NT2/D1 (cell line): ENCODE measurements at places on chromosomes 3 and 15.

DNA sequence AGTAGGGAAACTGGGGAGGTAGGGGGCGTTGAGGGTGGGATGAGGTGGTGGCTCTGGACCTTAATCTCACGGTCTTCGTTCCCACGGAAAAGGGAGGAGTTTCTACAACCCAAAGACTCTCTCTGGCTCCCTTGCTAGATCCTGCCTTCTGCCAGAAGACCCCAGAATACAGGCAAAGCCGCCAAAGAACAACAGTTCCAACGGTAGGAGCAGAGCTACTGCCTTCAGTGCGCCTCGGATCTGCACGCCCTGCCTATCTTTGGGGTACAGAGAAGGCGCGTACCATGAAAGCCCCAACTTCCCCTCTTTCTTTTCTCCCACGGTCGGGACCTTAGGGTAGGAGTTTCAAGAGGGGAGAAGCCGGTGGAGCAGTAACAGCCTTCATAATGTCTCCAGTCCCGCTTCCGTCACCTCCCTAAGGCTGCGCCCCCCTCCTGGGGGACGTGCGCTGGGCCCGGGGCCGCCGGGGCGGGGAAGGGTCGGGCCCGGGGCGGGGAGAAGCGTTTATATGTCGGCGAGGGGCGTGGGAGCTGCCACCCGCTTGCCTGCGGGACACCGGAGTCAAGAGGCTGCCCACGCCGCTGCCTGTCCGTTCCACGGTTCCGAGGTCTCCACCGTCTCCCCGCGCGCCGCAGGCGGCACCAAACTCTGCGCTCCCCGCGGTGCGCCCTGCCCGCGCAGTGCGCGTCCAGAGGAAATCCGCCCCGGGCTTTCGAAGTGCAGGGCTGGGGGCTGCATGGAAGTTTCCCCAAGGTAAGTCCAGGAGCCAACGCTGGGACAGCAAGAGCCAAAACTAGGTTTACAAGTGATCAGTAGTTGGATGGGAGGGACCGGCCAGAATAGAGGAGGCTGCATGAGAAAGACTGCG lies at the start of gene COL6A6:
TSS of gene COL6A6 (plus strand) at position 533 of the 868 bp plus-strand sequence. CDS start 43,188 bp downstream, outside the sequence.
- no peak for DNase-seq

GRCh38 chr3:174495311-174495710 lies 363.8 kb upstream of the NAALADL2 start:
- DNase-seq, result no peak

GRCh38 chr3:185796431-185797107 lies 28.3 kb downstream of the IGF2BP2 start:
- DNase-seq, result no peak

DNA sequence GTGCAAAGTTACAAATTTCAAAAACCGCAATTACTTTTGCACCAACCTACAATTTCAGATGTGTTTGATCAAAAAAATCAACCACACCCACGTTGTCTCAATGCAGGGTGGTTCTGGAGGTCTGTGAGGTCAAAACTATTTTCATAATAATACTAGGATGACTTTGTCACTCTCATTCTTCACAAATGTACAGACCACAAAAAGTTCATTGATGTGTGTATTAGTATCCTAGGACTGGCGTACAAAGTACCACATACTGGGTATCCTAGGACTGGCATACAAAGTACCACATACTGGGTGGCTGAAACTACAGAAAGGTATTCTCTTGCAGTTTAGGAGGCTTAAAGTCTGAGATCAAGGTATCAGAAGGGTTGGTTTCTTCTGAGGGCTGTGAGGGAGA lies 13.0 kb downstream of the SUCLG2 start:
- no peak for DNase-seq

DNA sequence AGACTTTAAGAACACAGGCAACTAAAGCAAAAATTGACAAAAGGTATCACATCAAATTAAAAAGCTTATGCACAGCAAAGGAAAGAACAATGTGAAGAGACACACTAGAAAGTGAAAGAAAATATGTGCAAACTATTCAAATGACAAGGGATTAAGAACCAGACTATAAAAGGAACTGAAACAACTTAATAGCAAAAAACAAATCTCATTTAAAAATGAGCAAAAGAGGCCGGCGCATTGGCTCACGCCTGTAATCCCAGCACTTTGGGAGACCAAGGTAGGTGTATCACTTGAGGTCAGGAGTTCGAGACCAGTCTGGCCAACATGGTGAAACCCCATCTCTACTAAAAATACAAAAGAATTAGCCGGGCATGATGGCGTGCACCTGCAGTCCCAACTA lies 14.4 kb downstream of the NGLY1 start:
- no peak for DNase-seq

DNA sequence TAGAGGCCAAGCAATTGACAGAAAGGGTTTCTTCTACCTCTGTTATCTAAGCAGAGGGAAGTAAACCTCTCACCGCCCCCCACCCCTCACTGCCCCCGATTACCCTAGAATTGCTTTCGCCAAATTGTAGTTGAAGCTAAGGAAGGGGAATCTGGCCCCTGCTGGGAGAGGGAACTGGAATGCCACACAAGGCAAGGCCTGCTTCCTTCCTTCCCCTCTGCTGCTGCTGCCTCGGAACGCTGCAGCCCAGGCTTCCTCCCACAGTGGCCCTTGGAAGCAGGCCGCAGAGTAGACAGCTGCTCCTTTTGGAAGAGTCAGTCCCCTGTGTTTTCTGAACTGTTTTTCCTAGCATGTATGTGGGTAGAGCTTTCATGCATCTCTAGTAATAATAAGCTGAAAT lies 21.6 kb downstream of the RLBP1 start:
- peak; percentile 67 for DNase-seq

GRCh38 chr15:75065467-75065850 lies 42.1 kb downstream of the PPCDC start:
- no peak for DNase-seq

GRCh38 chr3:61674596-61674995 lies 113.2 kb downstream of the PTPRG start:
- no peak for DNase-seq

- no peak for DNase-seq
Observed at GRCh38 chr3:37702478-37703154, 159.1 kb upstream of the CTDSPL start.

DNA sequence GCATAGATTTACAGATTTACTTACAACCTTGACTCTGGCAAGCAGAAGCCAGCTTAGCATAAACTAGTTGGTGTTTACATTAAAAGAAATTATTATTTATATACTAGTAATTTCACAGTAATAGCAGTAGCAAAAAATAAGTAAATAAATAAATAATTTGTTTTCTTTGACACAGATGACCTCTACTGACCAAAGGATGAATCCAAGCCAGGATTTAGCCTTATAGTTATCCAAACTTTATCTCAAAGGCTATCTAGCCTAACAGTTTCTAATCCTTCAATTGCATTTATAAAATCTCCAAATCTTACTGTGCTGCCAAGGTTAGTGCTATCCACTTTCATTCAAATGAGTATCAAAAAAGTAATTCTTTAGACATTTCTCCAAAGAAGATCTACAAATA lies 64.3 kb downstream of the FRMD5 start:
- DNase-seq, result no peak

- DNase-seq, result no peak
Observed at GRCh38 chr15:34795267-34796081, at the start of gene ACTC1. Gene ACTC1, minus strand, starts transcription at chr15:34795549. Its CDS starts 741 bp downstream, at chr15:34794808.

GRCh38 chr3:19748782-19749447 lies 185.1 kb downstream of the EFHB start:
- DNase-seq, result no peak

- DNase-seq, result no peak
Observed at GRCh38 chr3:193212844-193213243, 28.2 kb upstream of the PLAAT1 start.

DNA sequence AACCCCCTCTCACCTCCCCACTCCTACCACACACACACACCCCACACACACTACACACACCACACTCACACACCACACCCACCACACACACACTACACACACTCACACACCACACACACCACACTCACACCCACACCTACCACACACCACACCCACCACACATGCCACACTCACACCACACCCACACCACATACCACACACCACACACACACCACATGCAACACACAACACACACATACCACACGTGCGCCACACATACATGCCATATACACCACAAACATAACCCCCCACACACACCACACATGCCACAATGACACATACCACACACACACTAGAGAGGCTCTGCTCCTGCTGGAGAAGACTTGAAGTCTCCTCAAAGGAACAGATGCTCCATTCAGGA lies 5.9 kb upstream of the ITPKA start:
- DNase-seq, result no peak

DNA sequence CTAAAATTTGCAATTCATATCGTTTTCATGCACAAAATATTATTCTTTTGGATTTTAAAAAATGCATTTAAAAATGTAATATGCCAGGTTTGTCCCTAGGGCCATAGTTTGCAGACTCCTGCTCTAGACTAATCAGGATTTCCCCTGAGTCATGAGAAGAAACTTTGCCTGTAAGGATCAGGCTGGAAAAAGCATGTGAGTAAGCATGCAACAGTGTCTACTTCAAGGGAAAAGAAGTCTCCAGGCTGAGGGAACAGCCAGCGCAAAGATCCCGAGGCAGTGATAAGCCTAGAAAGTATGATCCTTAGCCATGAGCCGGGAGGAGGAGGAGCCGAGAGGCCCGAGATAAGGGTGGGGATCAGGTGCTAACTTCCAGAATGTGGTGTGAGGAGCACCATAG lies 382.8 kb upstream of the CFAP20DC start:
- DNase-seq, result no peak

- no peak for DNase-seq
Observed at GRCh38 chr3:45545476-45545875, 49.1 kb upstream of the LIMD1 start.

GRCh38 chr3:21158861-21159542 lies 592.0 kb downstream of the ZNF385D start:
- DNase-seq, result no peak

DNA sequence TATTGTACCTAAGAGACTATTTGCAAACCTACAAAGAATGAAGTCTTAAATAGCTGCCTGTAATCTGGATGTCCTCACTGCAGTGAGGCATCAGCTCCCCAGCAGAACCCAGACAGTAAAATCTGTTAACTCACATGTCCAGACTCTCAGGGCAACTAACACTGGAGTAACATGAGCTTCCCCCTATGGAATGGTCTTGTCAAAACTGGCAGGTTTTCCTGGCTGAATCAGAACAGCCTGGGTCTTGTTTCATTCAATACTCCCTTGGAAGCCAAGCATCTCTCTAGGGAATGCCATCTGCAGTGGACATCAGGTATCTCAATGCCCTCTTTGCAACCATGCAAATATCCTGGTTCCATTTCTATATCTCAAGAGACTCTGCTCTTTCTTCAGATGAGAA lies 24.4 kb downstream of the PTPN9 start:
- no peak for DNase-seq

GRCh38 chr15:74136814-74137536 lies 6.6 kb downstream of the ISLR2 start:
- no peak for DNase-seq

- DNase-seq, result no peak
Observed at GRCh38 chr3:53806182-53807116, 39.8 kb downstream of the CHDH start.

DNA sequence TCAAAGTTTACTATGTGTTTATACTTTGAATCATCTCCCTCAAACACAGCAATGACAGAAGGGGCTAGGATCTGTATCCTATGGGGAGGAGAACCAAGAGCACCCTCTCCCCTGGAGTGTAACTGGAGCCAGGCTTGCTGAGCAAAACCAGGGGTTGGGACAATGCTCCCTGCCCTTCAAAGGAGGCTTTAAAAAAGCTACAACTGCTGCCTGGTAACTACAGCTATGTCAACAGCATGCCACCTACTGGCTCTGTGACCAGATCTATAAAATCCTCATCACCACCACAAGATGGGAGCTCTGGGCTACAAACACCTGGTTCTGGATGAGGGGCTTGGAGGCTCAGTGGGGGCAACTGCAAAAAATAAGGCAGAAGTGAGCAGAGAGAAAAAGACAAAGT lies 61.9 kb downstream of the ANO10 start:
- no peak for DNase-seq

DNA sequence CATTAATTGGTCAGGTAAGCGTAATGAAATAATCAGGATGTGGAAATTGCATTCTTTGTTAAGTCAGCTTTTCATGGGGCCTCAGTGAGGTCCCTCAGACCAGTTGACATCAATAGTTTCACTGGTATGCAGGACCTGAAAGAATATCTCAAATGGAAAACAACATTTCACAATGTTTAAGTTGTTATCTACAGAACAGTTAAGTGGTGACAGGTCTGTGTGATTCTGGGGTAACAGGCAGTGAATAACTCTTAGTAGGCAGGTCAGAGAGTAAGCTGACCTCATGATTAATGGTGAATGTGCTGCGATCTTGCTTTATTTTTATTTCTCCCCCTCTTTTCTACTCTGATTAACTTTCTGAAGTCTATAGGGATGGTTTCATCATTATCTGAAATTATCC lies 28.9 kb upstream of the ACP3 start:
- no peak for DNase-seq

DNA sequence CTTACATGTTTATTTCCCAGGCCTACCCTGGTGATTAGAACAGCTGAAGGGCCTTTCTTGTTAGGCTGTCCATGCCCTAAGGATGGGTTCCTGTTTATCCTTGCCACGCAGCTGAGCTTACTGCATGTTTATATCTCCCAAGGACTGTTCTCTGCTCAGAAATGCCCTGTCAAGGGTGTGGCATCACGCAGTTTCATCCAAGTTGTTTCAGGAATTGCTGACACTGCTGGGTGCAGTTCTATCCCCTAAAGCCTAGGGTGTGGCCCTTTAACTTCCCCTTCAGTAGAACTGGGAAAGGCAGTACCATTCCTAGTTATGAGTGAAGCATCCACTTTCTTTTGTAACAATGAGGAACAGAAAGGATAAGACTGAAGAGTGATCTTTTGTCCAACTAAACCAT lies 5.0 kb downstream of the ELL3 start:
- DNase-seq, result no peak

GRCh38 chr3:164351131-164351530 lies 727.2 kb downstream of the SI start:
- no peak for DNase-seq

GRCh38 chr3:43081796-43082195 lies 24.1 kb downstream of the POMGNT2 start:
- DNase-seq, result no peak

- no peak for DNase-seq
Observed at GRCh38 chr3:4493941-4494894, 1.1 kb downstream of the ITPR1 start.

- no peak for DNase-seq
Observed at GRCh38 chr15:70093481-70094319, 4.0 kb downstream of the TLE3 start.

- DNase-seq, result no peak
Observed at GRCh38 chr3:14680716-14681115, 5.8 kb downstream of the C3orf20 start.

DNA sequence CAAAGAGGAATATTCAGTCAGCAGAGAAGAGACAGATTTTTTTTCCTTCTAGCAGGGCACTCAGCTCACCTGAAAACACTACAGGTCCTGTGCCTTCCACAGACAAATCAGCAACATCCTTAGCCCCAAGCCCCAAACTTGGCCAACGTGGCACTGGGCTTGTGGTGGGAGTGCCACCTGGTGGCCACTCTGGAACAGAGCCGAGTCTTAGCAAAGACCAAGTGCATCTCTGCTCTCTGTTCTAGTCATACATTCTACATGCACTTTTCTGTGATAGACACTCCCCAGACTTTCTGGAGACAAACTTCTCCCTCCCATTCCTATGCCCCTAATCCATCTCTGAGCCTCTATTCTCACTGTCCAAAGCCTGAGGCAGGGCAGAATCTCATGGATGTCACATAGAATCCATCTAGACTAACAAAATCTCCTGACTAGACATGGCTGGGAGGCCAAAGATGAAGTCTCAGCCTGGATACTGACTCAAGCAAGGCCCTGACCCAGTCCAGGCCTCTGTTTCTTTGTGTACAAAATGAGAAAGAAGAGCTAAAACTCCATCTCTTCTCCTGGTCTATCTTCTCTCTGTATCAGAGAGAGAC lies 5.1 kb upstream of the SEMA7A start:
- DNase-seq, result peak; percentile 63
